Astrocyte of the spinal cord (primary cell): ENCODE measurements at places on chromosomes 3 and 15.

DNA sequence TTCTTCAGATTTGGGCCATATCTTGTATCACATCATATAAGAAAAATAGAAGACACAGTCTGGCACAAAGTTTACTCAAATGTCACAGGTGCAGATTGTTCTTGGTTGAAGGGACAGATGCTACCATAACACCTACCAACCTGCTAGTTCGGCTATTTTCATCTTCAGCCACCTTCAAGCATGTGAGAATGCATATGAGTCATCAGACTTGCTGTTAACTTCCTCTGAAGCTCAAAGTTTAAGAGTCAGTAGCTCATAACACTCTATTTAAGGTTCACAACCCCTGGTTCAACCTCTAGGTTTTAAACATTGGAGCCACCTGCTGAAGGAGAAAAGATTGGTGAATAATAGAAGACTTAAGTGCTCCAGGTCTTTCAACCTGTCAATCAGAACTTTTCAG lies 522.8 kb downstream of the NLGN1 start:
- DNase-seq: no peak

- DNase-seq: no peak
Measured at GRCh38 chr3:182405759-182406158, 387.5 kb upstream of the ATP11B start.

- DNase-seq: no peak
Measured at GRCh38 chr3:61237858-61238257, 13.4 kb downstream of the FHIT start.

DNA sequence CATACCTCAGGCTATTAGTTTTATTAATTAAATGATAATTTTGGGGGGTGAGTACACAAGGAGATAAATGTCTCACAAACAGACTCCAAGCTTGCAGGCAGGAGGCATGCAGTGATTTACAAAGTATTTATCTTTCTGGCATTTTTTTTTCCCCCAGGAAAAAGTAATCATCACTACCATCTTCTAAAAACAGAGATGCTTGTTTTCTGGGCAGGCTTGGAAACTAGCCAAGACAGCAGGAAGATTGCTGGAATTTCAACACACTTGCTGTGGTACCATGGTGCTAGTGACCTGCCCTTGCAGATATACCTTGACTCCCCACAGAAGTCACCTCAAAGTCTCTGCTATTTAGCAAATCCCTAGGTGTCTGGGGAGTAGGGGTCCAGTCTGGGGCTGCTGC lies 732.8 kb upstream of the CFAP20DC start:
- DNase-seq: no peak

DNA sequence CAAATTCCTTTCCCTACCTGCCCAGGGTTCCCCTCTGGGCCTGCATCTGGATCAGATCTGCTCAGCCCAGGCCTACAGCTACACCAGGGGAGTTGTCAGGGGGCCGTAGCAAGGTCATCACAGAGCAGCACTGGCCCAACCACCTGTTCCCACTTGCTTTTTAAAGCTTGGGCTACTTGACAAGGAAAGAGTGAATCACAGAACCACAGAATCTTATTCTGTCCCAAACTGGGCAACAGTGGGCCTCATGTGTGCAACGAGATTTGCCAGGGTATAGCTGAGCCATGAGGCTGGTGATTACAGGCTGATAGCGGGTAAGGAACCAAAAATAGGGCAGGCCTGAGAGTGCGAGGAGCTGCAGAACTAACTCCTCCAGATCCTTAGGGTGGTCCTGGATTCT lies 66.7 kb downstream of the MYLK start:
- DNase-seq: peak; percentile 47

DNA sequence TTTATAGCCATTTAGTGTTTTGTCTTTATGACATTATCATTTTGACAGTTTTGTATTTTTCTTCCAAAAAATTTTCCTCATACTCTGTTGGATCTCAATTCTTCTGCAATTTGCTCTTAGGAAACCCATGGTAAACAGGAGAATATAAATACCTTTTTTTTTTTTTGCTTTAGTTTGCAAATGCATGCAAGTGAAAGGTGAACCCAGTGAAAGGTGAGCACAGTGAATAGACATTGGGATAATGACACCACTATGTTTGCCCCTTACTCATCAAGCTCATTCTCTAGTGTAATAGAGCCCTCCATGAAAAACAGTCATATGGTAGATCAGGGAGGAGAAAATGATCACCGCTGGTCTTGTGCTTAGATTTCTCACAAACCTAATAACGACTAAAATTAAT lies 59.0 kb upstream of the TRPC1 start:
- DNase-seq: no peak

GRCh38 chr3:10263646-10264363 lies 15.5 kb downstream of the TATDN2 start:
- peak; percentile 57 for DNase-seq

- no peak for DNase-seq
Measured at GRCh38 chr3:41608347-41608746, 353.6 kb downstream of the ULK4 start.

DNA sequence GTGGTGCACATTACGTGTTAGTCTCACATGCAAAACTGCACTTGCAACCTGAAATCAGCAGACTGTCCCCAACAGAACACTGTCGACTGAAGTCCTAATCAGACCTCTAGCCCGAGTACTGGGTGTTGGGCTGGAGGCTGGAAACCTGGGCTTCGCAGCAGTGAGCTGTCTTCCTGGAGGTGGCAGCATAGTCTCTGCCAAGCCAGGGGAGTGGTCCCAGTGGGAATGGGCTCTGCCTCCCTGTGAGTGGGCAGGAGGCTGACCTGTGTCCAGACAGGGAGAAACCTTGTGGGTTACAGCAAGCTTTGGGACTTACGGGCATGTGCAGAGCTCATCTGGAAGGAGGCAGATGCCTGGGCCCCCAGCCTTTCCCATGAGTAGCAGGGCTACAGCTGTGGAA lies 38.2 kb upstream of the MYZAP start:
- no peak for DNase-seq

DNA sequence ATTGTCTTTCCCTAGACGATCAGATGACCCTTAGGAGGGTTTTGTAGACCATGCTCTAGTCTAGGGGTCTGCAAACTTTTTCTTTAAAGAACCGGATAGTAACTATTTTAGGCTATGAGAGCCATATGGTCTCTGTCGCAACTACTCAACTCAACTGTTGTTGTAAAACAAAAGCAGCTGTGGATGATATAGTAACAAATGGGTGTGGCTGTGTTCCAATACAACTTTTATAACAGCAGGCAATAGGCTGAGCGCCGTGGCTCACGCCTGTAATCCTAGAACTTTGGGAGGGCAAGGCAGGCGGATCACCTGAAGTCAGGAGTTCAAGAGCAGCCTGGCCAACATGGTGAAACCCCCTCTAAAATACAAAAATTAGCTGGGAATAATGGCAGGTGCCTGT lies 6.1 kb upstream of the CMTM6 start:
- no peak for DNase-seq

- DNase-seq: no peak
Measured at GRCh38 chr3:13665582-13666226, 116.8 kb downstream of the FBLN2 start.

- DNase-seq: no peak
Measured at GRCh38 chr3:72386327-72387000, 461.8 kb downstream of the SHQ1 start.

DNA sequence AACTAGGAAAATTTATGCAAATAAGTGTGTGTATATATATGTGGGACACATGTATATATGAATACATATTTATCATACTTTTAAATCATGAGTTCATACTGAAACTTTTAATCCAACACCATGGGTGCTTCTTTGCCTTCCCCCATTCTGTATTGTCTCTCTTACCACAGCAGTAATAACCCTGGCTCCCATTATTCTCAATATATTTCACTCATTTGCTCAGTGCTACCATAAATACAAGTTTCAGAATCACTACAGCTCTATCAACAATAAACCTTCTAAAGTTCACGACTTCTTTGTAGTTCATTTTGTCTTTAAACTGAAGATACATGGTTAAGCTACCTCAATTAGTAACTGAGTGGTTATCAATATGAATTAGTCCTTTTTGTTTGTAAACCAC lies 82.2 kb downstream of the PCCB start:
- DNase-seq: no peak

- no peak for DNase-seq
Measured at GRCh38 chr3:63631670-63632069, 20.8 kb upstream of the SNTN start.

- DNase-seq: peak; percentile 15
Measured at GRCh38 chr3:44721231-44722102, 8.0 kb upstream of the ZNF501 start.

DNA sequence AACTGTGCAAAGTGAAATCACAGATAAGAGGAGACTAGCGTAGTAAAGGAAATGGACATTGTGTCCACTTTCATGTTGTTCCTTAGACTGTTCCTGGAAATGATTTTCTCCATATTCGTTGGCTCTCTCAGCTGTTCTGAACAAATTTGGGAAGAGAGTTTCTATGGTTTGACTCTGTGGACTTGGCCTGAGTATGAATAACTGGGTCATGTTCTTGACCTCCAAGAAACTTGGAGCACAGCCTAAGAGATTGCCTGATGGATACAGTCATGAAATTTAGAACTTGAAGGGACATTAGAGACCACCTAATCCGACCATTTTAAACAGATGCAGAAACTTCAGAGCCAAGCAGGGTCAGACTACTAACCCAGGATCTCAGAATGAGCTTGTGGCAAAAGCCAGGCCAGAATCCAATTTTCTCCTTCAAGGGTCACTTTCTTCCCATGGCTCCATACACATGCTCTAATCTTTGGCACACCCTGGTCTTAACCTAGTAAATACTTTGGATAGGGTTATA lies 430.4 kb downstream of the RBMS3 start:
- no peak for DNase-seq

DNA sequence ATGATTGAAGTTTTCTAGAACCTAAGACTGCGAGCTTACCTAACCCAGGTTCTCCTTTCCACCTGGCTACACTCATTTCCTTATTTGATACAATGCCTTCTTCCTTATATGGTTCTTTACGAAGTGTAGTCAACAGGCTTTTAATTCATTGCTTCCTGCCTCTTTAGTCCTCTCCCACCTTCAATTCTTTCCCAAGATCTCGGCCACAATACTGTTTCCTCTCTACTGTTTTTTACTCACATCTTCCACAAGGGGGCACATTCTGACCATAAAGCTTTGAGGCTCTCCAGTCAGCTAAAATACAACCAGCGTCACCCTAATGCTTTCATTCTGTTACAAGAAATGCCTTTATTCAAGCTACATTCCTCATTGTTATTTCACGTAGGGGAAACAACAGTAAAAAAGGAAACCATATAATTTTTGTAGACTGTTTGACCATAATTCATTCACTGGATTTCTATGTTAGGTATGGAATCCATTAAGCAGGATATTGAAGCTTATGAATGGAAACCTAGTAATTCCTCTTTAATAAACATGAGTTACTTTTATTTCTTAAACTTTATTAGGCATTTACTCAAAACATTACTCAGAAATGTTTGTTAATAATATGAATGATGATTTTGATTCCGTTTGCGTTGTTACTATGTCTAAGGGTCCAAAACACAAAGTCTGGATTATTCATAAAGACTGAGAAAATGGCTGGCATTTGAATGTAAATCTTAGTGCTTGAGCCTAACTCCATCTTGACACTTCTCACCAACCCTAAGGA lies 29.5 kb upstream of the VEPH1 start:
- peak; percentile 93 for DNase-seq

DNA sequence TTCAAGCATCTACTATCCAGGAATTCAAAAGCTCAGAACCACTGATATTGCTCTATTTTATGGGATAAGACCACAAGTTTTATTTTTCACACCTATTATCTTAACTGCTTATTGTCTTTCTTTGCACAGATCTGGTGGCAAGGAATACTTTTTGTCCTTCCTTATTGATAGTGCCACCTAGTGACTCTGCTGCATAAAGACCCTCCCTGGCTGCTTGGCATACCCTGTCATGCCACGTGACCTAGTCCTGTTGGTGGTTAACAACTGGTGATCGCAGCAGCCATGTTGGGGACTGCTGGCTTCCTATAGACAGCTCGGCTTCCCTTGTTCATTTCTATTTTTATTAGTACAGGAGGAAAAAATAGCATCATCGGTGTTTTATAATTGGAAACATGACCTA lies 236.3 kb downstream of the MEX3B start:
- no peak for DNase-seq

- DNase-seq: no peak
Measured at GRCh38 chr3:178584722-178585380, 48.6 kb downstream of the KCNMB2 start.

GRCh38 chr3:14031271-14031670 lies 93.4 kb downstream of the CHCHD4 start:
- DNase-seq: peak; percentile 59

DNA sequence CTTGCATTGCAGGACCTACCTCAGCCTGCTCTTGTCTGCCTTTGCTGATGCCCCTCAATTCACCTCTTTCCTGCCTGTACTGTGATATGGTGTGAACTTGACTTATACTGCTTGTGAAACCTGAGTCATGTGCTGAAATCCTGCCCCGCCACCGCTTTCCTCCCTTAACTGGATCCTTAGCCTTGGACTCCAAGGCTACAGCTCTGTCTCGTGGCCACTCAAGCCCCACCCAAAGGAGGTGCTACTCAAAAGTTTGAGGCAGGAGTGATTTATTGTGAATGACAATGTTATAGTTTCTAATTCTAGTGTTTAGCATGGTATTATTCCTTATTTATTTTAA lies 56.1 kb downstream of the MYZAP start:
- no peak for DNase-seq

DNA sequence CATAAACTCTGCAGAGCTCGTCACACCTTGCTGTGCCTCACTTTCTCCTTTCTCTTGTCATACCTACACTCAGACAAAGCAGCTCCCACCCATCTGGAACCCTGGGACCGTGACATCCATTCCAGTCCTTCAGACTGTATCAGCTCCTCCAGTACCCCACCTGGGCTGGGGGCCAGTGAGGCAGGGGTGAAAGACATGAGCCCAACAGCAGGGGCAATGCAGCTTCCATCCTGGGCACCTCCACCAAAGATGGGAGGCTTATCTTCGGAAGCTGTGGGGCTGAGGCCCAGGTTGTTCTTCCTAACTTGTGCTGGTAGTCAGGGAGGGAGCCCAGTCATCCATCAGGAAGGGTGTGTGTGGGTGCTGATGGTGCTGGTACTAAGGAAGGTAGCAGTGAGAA lies 109.2 kb downstream of the EEFSEC start:
- DNase-seq: no peak

DNA sequence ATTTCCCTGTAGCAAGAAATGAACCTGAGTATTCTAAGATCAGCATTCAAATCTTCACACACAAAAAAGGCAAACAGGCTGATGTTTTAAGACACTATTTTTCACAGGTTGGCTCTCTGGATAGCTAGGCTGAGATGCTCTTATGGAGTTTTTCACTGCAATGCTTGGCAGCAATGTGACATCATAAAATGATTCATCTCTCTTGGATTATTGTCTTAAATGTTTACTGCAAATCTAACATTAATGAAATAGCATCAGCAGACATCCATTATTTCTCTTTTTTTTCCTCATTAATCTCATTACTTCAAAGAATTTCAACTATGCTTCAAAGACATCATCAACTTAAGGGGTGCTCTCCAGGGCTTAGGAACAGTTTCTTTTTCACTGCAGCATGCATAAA lies 23.6 kb upstream of the SSUH2 start:
- no peak for DNase-seq

DNA sequence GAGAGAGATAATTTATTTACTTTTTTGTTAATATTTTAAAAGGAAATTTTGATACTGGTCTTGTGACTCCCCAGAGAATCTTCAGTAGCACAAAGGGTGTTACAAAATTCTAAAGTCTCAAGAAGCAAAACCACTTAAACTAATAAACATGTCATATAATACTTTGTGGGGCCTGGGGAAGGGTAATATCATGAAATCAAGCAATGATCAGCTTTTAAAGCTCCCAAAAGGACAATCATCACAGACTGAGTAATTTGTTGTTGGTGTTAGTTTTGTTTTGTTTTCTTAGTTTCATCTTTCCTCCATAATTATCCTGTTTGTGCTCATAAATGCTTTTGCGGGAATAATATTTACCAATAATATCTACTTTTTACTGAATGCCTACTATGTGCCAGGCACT lies 55.0 kb downstream of the TMEM212 start:
- DNase-seq: no peak
